ENCODE measurements at places on chromosomes 12 and 14.

- DNase-seq, result no peak
These were observed 277.4 kb downstream of the FOXN3 start for GRCh38 chr14:89139404-89140247.

- DNase-seq, result no peak
These were observed 65.1 kb downstream of the BAZ1A start for GRCh38 chr14:34810028-34810427.

GRCh38 chr12:118501489-118501888 lies 125.1 kb downstream of the SUDS3 start:
- DNase-seq, result no peak

- DNase-seq, result no peak
These were observed 4.2 kb upstream of the GLRX5 start for GRCh38 chr14:95530473-95531276.

DNA sequence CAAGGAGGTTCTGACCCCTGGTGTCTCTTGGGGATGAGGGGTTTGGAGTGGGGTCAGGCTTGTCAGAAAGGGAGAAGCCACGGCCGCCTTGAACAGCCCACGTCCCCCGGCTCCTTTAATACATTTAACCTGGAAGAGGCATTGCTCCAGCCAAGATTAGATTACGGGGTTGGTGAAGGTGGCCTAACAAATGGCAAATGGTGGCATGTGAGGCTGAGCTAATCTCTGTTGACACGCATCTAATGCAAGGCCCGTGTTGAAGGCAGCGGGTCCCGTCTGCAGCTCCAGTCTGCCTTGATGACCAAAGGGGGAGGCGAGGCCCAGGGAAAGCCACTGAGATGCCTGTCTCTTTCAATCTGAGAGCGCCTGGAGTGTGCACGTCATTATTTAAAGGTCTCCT lies 673.7 kb upstream of the TBX3 start:
- no peak for DNase-seq

DNA sequence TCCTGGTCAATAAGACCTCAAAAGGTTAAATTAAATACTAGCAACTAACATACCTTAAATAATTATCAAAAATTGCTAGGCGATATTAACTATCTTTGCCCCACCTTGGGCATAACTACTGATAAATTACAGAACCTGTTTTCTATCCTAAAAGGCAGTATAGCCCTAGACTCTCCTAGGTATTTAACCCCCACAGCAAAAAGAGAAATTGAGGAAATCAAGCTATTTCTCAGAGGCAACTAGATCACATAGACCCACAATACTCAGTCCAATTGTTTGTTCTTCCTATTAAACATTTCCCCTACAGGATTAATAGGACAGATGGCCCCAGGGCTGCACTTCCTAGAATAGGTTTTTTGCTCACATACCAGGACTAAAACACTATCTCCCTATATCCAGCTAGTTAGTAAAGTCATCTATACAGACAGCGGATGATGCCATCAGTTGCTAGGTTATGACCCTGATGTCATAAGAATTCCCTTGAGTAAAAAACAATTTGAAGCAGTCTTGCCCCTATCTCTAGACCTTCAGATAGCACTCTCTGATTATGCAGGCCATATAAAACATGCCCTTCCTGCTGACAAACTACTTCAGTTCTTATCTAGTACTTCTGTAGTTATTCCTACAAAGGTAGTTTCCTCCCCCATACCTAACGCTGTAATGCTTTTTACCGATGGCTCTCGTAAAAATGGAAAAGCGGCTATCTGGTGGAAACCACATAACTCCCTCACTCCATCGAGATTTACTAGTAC lies 118.4 kb downstream of the PPHLN1 start:
- DNase-seq, result no peak

DNA sequence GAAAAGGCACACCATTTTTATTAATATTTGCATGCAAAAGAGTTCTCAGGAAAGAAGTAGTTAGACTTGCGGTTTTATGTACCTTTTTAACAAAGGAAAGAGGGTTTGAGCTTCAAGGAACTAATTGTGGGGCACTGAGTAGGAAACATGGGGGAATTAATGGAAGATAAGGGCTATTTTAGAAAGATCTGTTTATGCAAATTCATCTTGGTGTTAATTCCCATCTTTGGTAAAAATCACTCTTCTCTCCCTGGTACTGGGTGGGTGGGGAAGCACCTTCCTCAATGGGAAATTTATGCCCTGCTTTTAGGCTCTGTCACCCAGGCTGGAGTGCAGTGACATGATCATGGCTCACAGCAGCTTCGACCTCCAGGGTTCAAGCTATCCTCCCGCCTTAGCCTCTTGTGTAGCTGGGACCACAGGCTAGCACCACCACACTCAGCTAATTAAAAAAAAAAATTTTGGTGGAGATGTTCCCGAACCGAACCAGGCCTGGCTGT lies 30.1 kb upstream of the RESF1 start:
- no peak for DNase-seq

DNA sequence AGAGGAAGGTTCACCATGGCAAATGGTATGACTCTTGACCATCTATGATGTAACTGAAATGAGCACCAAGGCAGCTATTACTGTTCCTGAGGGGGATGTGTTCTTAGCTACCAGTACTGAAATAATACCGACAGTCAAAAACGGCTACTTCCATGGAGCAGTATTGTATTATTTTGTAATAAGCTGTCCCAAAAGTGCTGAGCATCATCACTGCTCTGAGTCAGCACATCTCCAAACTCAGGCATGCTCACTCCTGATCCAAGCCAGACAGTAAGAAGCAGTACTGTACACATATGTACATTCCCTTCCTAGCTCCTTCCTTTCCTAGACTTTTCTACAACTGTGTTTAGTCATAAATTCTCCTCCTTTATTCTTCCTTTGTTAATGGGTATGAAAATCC lies 8.6 kb downstream of the VTI1B start:
- no peak for DNase-seq

Measured in anterior cingulate cortex (tissue), 58 donors.